ENCODE measurements at places on chromosomes 11 and 22. TPM values are rescaled to one million over a fixed set of nuclear protein-coding genes. Genes with fewer than 3 reads are reported as not detected.

GGTLC2 gene
- total RNA-seq = not detected

DNA sequence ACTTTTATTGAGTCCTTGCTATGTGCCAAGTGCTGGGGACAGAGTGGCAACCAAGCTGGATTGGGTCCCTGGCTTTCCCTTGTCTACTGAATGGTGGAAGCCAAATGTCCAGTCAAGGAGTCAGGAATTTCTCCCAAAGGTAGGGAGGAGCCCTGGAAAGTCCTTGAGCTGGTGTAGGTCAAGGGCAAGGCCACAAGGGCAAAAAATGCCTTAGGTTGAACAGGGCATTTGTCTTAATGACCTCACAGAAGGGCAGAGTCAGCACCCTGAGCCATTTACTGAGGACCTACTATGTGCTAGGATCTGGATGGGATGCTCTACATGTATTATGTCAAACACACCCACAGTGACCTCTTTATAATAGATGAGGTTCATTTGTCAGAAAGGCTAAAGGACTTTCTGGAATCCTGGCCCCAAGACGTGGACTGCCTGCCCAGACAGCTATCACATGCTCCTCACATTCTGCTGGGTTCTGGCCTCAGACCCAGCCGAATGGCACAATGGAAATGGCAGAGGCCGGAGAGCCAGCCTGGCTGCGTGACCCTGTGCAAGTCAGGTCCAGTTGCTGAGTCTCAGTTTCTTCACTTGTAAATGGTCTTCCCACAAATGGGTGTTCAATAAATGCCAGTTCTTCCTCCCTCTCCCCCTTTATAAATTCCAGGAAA is 17.7 kb downstream of the MOGAT2 start:
- DNase-seq = no peak

- no peak for DNase-seq
Measured at GRCh38 chr11:64151337-64151736, 14.6 kb downstream of the MACROD1 start.

GRCh38 chr11:67355023-67355793 is 1.9 kb upstream of the POLD4 start:
- no peak for DNase-seq

DNA sequence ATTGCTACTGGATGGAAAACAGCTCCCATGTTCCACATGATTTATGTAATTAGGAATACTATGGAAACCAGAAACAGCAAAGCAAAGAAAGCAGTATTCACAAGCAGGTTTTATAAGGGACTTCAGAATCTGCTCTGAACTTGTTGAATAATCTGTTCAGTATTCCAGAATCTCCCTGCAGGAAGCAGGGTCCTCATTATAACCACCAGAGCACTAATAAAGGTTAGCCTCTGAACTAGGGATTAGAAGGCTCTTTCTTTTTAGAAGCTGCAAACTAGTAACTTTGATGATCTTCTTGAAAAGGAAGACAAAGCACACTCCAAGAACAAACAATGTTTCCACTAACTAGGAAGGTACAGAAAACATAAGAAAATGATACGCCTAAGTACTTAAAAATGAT is 125.8 kb downstream of the DCDC1 start:
- no peak for DNase-seq

DNA sequence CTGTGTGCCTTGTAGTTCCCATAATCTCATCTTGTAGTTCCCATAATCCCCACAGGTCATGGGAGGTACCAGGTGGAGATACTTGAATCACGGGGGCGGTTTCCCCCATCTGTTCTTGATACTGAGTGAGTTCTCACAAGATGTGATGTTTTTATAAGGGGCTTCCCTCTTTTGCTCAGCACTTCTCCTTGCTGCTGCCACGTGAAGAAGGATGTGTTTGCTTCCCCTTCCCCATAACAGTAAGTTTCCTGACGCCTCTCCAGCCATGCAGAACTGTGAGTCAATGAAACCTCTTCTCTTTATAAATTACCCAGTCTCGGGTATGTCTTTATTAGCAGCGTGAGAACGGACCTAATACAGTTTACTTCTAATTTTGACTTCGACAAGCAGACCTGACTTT is 14.0 kb upstream of the SMIM38 start:
- no peak for DNase-seq

- DNase-seq = no peak
Measured at GRCh38 chr11:43404406-43404805, 45.7 kb downstream of the TTC17 start.

GRCh38 chr11:72189455-72190250 is 2.3 kb upstream of the FOLR1 start:
- peak; percentile 98 for DNase-seq
